ENCODE measurements at places on chromosomes 3 and 15. TPM values are rescaled to one million over a fixed set of nuclear protein-coding genes. Genes with fewer than 3 reads are reported as not detected.

DNA sequence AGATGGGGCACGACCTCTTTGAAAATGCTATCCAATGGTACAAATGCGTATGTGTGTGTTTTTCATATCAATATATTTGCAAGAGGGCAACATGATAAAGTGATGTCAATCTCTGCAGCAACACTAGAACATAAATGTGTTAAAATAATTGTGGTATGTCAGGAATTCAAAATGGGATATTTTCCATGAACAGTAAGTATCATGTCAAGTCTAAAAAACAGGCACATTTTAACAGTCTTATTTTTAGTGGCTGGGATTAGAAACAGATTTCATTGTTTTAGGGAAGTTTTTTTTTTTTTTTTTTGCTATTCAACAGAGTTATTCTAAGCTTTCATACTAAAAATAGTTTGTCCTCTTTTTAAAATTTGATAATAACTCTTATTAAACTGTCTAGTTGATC, 209.8 kb downstream of the GAP43 start:
- no peak for DNase-seq

GRCh38 chr3:125083776-125084175, 28.0 kb upstream of the HEG1 start:
- DNase-seq: no peak

DNA sequence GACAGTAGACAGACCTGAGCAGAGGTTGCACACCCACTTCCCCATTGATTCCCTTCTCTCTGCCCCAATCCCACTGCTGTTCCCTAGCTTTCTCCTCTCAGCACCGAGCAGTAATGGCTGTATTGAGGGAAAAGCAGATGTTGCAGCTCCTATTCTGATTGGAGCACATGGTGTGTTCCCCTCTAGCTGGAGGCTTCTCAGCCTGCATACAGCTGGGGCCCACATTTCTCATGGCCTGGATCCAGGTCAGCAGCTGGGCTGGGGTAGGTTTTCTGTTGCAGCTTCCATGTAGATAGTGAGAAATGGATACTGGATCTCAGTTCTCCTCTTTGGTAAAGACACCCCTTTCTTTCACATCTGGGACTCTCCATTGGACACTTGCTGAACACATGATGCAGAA, 50.1 kb downstream of the RYR3 start:
- no peak for DNase-seq

DNA sequence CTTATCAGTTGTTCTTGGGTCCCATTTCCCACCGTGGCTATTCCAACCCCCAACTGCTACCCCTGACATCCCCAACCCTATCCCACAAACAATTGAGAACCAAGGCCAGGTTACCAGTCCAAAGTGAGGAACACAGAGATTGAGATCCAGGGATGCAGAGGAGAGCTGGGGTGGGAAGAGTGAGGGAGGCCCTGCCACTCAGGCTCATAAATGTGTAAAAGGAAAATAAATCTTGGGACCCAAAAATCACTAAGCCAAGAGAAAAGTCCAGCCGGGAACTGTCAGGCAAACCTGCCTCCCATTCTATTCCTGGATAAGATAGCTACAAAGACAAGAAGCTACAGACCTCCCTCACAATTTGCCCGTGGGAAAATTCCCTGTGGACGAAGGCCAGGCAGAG, 101.1 kb upstream of the DLG1 start:
- DNase-seq: no peak

DNA sequence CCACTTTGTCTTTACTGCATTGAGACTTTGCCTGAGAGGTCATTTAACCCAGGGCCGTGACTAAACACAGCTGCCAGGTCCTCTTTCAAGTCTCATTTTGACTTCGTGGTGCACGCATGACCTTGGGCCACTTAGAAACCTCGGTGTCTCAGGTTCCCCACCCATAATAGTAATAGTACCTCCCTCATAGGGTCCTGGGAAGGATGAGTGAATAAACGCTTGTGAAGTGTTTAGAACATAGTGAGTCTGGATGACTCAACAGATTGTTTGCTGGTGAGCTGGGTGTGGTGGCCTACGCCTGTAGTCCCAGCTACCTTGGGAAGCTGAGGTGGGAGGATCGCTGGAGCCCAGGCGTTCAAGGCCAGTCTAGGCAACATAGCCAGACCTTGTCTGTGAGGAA, 56.3 kb downstream of the BDH1 start:
- no peak for DNase-seq

DNA sequence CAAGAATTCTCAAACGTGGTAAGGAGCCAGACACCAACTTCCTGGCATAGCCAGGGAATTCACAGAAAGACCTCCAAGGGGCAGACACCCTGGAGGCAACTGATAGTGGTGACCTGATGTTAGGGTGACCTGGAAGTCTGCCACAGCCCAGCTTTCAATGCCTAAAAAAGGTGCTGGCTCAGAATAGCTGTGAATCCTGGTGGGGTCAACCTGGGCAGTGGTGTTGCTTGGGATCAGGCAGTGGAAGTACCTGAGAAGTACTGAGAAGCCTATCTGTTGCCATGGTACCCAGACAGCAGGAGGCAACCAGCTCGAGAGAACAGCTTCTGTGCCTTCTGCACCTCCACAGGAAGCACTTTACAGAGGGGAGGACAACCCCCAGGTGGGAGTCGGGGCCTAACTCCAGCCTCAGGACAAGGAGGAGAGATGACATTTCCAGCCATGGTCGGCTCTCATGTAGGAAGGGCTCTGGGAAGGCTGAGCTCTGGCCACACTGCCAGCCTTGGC, 55.4 kb upstream of the LARS2 start:
- DNase-seq: no peak

DNA sequence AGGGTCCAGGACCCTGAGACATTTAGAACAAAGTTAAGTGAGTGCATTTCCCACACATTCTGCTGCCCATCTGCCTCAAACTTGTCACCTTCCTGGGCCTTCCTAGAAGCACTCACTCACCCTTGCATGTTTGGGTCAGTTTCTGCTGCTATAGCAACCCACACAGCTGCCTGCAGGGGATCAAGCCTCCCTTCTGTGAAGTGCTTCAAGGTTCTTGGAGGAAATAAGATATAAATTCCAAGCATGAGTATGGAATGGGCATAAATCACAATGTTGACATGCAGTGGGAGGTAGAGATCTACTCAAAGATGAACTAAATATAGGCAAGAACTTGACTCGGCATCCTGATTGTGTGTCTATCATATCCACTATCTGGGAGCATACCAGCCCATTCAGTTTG, 140.4 kb downstream of the SLC9A9 start:
- no peak for DNase-seq

SLC28A1 gene
- total RNA-seq: not detected

IL17RB gene
- not detected for total RNA-seq

DNA sequence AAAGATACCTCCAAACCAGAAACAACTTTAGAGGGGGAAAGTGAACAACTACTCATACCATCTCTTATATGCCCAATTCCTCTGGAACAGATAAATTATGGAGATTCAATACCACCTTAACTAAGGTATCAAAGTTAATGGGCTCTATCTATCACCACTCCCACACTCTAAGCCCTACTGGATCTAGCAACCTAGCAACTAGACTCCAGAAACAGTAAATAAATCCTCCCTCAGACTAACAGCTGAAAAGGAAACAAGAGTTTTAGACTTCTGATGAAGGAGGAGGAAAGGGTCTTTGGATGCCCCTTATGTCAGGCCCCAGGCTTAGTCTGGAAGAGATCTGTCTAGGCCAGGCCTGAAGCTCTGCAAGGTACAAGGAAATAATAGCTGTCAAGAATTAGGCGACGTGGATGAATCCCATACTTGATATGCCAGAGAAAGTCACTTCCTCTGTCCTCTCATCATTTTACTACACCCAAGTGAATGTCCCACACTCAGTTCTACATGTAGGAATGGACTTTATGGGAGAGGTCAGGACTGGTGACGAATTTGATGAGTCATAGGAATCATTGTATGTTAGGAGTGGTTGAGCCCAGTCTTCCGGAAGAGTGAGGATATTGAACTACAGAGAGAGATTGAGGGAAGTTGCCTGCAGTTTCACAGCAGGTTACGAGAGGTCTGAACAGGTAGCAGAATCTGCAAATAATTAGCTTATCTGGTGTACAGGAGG, 113.8 kb downstream of the AKAP13 start:
- no peak for DNase-seq

PLA2G4F gene
- 0.26 TPM for total RNA-seq

CYP1A1 gene
- not detected for total RNA-seq

Data from uterus (tissue), 4 donors.